ENCODE measurements at places on chromosomes 16 and 17.

DNA sequence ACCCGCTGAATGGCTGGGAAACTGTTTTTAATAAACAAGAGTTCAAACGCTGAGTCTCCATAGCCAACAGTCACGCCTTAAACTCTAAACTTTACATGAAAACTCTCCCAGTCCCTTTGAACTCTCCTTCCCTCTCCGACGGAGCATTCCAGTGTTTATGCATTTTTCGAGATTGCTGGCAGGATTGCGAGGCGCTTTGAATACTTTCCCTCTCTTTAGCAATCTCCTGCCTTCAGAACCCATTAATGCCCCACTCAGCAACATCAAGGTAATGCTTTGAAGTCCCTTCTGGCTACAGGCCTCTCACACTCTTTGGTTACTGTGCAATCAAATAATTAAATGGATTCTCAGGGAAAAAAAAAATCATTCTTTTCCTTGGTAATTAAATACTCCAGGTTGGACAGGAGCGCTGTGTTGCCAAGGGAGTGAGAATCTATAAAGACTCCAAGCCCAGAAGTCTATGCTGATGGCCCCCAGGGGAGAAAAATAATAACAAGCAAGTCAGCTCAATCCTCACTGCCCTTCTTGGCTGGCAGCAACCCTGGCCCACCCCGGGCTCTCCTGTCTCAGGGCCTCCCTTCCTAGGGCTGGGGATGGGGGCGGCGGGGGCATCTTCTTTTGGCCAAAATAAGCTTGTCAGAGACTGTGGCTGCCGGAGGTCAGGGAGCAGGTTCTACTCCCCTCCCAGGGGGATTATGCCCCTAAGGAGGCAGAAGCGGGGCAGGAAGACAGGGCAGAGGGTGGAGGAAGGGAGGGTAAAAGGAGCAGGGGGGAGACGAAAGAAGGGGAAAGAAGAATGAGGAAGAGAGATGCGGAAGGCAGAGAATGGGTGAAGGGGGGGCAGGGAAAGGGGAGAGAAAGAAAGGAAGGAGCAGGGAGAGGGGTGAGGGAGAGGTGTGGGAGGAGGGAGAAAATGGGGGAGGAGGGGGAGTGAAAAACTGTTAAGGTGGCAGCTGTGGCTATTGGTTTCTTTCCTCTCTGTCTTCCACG is 45.2 kb downstream of the AXIN2 start:
- DNase-seq: no peak

DNA sequence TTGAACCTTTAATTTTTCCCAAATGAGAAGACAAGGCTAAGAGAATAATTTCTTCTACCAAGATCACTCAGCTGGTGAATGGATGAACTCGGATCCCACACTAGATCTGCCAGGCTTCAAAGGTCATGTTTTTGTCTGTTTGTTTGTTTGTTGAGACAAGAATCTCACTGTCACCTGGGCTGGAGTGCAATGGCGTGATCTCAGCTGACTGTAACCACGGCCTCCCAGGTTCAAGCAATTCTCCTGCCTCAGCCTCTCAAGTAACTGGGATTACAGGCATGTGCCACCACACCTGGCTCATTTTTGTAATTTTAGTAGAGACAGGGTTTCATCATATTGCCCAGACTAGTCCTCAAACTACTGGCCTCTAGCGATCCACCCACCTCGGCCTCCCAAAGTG is 6.6 kb downstream of the ZNF19 start:
- no peak for DNase-seq

GRCh38 chr17:69339937-69340336 is 13.0 kb upstream of the ABCA5 start:
- no peak for DNase-seq

GRCh38 chr17:12545877-12546513 is 119.7 kb upstream of the MYOCD start:
- no peak for DNase-seq

GRCh38 chr16:73354434-73354833 is 306.5 kb upstream of the ZFHX3 start:
- DNase-seq: no peak

- DNase-seq: no peak
These were observed 351 bp upstream of the GDPD1 start for GRCh38 chr17:59219992-59220327.

- no peak for DNase-seq
These were observed 196.7 kb downstream of the CYB561 start for GRCh38 chr17:63249256-63250004.

- no peak for DNase-seq
These were observed 1408.7 kb upstream of the GOT2 start for GRCh38 chr16:60142619-60143347.

GRCh38 chr17:79006046-79006445 is 3.5 kb downstream of the CANT1 start:
- no peak for DNase-seq

GRCh38 chr16:11542069-11542744 is 44.5 kb downstream of the LITAF start:
- no peak for DNase-seq

DNA sequence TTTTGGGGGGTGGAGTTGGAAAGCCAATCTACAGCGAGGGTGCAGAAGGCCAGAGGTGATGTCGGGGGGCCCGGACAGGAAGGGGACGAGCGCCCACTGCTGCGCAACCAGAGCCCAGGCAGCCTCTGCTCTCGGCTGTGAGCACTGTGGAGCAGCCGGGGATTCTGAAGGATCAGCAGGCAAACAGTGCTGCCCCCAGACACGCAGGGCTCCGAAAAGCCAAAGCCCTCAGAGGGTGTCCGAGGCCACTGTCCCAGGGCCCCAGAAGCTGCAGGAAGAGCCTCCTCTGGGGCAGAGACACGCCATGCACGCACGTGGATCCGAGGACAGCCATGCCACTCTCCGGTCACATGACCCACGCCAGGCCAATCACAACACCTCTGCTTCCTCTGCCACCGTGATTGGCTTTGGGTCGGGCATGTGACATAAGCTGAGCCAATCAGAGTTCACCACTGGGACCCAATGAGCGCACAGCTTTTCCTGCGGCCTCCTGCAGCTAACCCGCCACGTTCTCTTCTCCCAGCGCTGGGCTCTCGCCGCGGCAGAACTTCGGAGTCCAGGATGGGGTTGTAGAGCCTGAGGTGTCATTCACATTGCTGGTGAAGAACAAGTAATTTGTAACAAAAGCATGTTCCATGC is 40.7 kb downstream of the ACTG1 start:
- no peak for DNase-seq

DNA sequence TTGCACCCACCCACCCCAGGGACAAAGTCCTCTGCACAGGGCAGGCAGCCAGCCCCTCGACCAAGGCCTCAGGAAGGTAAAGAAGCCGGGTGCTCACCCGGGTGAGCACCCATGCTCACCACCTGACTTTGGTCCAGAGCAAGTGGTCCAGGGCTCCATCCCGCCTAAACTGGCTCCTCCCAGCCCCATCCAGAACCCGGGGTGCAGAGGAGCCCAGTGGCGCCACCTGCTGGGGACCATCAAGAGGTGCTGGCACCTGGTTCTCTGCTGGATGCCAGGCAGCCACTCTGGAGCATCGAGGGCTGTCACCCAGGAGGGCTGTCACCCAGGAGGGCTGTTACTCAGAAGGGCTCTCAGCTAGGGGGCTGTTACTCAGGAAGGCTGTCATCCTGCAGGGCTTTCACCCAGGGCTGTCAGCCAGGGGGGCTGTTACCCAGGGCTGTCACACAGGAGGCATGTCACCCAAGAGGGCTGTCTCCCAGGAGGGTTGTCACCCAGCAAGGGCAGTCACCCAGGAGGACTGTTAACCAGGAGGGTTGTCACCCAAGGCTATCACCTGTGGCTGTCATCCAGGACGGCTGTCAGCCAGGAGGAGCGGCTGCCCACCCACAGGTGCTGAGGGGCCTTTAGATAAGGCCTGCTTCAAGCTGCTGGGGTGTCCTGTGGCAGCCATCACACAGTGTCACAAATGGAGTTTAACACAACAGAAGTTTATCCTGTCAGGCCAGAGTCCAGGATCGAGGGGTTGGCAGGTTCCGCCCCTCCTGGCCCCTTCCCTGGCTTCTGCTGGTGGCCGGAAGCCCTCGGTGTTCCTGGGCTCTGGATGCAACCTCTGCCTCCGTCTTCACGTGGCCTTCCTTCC is 98.5 kb downstream of the TNFRSF13B start:
- no peak for DNase-seq

- DNase-seq: no peak
These were observed 204.5 kb upstream of the ASIC2 start for GRCh38 chr17:33497623-33498022.

DNA sequence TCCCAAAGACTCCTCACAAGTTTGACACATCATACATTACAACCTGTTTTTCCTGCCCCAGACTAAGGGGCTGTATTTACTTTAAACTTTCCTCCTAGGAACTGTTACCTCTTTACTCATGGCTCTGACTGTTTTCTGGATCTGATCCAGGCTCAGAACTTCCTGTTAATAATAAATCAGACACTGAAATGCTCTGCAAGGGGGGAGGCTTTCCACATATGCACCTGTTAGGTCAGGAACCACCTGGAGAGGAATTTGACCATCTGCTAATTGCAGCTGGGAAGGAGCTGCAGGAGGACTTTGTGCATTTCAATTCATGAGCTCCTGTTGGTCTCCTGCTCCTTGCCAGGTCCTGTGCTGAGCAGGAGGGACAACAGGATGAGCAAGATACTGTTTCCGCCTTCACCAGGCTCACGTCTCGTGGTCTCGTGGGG is 476.9 kb upstream of the CDH5 start:
- DNase-seq: no peak

DNA sequence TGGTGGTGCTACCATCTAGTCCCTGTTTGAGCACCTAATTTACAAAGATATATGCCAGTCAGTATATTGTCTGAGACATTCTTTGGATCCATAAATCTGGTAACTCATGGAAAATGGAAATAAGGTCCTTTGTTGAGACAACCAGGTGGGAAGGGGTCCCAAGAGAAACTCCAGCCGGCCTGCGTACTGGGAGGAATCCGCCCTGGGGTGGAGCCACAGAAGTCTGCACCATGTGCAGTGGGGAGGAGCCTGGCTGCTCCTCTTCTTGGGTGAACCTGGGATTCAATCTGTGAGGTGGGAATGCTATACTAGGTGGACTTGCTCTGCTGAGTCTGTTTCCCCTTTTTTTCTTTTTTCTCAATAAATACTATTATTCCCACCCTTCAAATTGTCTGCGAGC is 339.2 kb upstream of the TNRC6C start:
- DNase-seq: no peak

GRCh38 chr17:2275722-2276121 is 27.9 kb downstream of the SMG6 start:
- DNase-seq: no peak

DNA sequence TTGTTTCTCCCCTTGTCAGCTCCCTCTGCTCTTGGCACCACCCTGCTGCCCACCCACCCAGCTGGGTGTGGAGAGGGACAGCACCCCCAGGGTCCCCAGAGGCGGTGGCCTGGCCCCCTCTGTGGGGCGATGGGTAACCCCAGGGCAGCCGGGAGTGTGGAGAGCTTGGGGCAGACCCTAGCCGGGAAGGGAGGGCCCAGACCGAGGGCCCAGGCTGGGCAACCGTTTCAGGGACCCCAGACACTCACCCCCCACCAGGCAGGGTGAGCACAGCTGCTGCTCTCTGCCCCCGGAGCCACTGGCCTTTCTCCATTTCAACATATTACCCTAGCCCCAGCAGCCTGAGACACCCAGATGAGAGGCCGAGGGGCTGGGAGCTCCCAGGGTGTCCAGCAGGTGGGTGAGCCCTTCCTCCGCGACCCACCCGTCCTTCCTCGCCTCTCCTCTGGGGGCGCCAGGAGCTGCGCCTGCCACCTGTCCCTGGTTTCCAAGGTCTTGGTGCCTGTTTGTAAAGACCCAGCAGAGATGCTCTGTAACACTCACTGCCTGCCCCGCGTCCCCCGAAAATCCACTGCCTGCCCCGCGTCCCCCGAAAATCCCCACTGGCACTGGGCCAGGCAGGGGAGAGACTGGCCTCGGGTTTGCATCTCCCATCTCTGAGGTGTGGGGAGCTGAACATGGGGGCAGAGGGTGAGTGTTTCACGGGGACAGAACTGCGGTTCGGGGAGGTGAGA is 45.4 kb downstream of the BAHCC1 start:
- no peak for DNase-seq

GRCh38 chr17:75428543-75429469 is 23.3 kb upstream of the GRB2 start:
- no peak for DNase-seq

- no peak for DNase-seq
These were observed 808.8 kb upstream of the EEF2KMT start for GRCh38 chr16:5906351-5906750.

- DNase-seq: peak; percentile 57
These were observed 115.9 kb upstream of the CIBAR2 start for GRCh38 chr16:85227946-85228862.

DNA sequence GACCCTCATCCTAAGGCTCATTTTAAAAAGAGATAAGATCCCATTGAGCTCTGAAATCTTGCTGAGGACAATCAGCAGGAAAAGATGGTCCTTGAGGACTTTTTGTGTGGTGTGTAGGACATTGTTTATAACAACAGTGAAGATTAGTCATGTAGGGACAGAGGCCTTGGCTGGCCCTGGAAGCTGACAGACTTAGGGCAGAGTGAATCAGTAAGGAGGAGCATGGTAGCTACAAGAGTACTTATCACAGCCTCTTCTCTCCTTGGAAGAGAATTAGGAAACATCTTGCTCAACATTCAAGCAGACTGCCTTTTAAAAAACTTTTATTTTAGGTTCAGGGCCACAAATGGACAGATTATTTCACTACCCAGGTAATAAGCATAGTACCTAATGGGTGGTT is 665.9 kb upstream of the SALL1 start:
- DNase-seq: no peak

DNA sequence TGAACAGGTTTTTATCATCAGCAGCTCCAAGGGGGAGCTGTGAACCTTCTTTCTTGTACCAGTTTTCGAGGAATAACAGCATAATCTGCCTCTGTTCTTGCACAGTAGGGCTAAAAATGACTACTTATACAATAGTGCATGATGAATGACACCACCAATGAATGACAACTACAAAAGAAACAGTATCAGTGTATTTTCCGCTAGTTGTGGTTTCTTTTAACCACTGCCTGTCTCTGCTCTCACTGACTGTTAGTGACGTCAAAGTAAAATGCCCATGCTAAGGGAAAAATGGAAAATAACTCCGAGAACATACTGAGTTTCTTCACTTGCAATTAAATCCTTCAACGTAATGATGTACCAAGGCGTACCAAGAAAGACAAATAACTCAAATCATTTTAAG is 294.9 kb downstream of the MAP2K6 start:
- no peak for DNase-seq

DNA sequence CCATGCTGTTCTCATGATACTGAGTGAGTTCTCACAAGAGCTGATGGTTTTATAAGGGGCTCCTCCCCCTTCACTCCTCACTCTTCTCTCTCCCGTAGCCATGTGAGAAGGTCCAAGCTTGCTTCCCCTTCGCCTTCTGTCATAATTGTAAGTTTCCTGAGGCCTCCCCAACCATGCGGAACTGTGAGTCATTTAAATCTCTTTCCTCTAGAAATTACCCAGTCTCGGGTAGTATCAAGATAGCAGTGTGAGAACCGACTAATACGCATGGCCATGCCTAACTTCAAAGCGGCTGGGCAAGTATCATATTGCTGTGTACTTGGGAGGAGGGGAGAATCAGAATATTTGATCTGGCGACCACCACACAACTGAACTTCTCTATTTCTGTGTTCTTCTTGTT is 88.3 kb downstream of the PRKCB start:
- no peak for DNase-seq

All from left cardiac atrium (tissue), 4 donors.